ENCODE measurements at places on chromosomes 12 and 14.

DNA sequence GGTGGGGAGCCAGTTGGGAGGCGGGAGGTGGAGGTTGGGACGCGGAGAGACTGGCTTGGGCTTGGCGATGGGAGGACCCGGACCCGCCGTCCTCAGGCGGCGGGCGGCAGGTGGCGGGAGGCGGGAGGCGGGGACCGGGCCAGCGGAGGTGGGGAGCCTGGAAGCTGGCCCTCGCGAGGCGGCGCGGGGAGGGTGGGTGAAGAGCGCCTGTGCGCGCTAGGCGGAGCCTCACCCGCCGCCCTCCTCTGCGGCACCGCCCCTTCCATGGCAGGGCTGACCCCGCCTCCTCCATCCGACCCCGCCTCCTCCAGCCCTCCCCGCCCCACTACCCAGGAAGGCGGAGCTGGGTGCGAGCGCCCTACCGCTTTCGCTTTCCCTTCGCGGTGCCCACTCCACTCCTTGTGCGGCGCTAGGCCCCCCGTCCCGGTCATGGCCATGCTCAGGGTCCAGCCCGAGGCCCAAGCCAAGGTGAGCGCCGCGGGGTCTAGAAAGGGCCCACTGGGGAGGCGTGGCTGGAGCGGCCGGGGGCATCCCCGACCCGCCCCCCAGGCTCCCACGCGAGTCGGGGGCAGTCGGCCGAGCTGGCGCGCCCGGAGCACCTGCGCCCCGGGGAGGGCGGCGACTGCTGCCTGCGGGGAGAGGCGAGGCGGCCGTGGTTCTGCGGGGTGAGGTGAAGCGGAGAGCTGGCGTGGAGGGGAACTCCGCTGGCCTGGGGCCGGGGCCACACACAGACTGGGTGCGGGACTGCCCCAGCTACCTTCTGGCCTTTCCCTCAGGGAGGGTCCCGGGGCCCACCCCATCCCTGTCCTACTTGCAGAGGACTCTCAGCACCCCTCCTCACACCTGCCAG lies at the start of gene PSME1:
PSME1 (plus strand) TSS at position 361 of the 850 bp plus-strand sequence; CDS start at position 430, 69 bp downstream.
- peak; percentile 95 for DNase-seq

- DNase-seq: no peak
Observed at GRCh38 chr12:124604264-124604680, 36.9 kb upstream of the NCOR2 start.

GRCh38 chr14:68014771-68015170 lies 195.2 kb downstream of the RAD51B start:
- no peak for DNase-seq

DNA sequence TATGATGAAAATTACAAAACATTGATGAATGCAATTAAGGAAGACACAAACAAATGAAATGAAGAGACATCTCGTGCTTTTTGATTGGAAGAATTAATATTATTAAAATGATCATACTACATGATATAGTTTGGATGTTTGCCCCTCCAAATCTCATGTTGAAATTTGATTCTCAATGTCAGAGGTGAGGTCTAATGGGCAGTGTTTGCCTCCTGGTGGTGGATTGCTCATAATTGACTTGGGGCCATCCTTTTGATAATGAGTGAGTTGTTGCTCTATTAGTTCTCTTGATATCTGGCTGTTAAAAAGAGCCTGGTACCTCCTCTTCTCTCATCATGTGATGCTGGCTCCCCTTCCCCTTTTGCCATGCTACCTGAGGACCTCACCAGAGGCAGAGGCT lies 56.7 kb downstream of the CD163L1 start:
- DNase-seq: no peak

GRCh38 chr12:101166866-101167265 lies 43.2 kb downstream of the SLC5A8 start:
- DNase-seq: no peak

- DNase-seq: no peak
Observed at GRCh38 chr12:113469224-113469948, 2.3 kb downstream of the LHX5 start.

GRCh38 chr12:26124446-26125399 lies at the start of gene BHLHE41:
TSS of gene BHLHE41 (minus strand) at chr12:26125037. CDS start at chr12:26124779, 258 bp downstream.
- DNase-seq: no peak

DNA sequence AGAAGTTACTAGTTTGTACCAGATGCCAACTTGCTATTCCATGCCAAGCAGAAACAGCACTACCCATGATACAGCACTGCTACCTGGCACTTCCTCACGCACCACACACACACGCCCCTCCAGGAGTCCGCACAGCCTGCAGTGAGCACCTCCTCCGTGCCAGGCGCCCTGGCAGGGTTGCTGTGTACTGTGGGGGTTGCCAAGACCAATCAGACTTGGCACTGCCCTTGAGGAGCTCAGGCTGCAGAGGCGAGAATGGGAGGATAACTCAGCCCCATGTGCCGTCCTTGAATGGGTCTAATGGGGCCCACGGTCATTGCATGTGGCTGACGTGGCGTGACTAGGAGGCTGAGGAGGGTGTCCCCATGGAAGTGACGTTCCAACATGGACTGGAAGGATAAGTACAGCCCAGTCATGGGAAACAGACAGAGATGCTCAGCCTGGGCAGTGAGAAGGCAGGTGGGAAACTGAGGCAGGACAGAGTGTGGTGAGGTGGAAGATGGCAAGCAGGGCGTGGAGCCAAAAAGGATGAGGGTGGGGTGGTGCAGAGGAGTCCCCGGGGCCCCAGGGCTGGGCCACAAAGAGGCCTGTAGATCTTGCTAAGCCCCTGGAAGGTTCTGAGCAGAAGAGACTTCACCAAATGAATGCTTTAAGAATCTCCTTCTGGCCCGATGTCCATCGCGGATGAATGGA lies 65.3 kb upstream of the C14orf180 start:
- DNase-seq: no peak

DNA sequence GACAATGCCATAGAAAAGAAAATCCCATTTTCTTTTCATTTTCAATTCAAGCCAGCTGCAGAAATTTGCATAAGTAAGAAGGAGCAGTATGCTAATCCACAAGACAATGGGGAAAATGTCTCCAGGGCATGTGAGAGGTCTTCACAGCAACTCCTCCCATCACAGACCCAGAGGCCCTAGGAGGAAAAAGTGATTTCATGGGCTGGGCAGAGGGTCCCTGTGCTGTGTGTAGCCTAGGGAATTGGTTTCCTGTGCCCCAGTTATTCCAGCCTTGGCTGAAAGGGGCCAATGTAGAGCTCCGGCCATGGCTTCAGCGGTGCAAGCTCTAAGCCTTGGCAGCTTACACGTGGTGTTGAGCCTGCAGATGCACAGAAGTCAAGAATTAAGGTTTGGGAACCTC lies 211.4 kb downstream of the CCDC59 start:
- DNase-seq: no peak

- DNase-seq: no peak
Observed at GRCh38 chr14:101181446-101182313, 278.2 kb upstream of the RTL1 start.

- DNase-seq: no peak
Observed at GRCh38 chr14:102606296-102606695, 13.8 kb downstream of the RCOR1 start.

DNA sequence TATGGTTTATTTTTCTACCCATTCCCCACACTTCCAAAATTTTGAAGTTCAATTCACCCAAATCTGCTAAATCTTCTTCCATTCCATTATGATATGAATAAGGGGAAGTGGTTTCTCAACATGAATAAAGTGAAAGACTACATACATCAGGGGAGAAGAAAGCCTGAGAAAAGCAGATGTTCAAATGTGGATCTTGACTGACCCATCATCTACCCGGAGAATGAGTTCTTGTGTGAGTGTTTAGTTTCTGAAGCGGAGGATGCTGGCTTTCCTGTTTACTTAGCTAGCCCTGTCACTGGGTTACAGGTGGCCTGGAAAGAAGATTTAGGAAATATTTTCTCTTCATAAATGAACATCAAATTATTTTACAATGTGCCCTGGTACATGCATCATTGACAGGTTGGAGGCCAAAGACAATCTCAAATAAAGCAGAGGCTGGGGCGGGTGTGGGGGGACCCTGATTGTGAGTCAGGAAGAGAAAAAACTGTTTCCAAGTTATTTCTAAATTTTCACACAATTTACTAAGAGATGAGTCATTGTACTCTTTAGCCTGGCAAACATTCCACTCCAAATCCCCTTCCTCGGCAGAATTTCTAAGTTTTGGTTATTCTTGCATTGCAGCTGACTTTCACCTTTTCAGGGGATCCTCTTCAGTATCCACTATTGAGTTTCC lies 135.6 kb downstream of the SLC25A21 start:
- no peak for DNase-seq

GRCh38 chr12:41993283-41993682 lies 151.4 kb downstream of the GXYLT1 start:
- DNase-seq: no peak

GRCh38 chr12:111170543-111170942 lies 198.4 kb downstream of the PHETA1 start:
- no peak for DNase-seq

GRCh38 chr14:22888662-22889061 lies 5.6 kb downstream of the REM2 start:
- DNase-seq: no peak

- DNase-seq: no peak
Observed at GRCh38 chr12:105922670-105923102, 216.1 kb downstream of the NUAK1 start.

- no peak for DNase-seq
Observed at GRCh38 chr12:106021516-106021915, 117.2 kb downstream of the NUAK1 start.

- no peak for DNase-seq
Observed at GRCh38 chr14:85142982-85143381, 387.0 kb upstream of the FLRT2 start.

DNA sequence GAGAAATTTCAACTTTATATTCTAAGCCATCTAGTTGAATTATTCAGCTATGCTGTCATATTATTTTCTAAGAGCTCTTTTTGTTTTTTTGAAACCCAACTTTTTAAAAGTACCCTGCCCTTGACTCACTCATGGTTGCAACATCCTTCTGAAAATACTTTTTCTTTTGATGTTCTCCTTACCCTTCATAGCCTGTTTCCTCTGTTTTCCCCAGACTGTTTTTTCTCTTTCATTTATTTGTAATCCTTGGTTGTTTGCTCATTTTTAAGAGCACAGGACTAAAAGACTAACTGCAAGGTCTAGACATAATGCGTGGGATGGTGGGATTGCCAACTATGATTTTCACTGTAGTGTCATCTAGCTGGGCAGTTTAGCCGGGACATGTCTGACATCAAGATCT lies 21.2 kb upstream of the CDKL1 start:
- no peak for DNase-seq

DNA sequence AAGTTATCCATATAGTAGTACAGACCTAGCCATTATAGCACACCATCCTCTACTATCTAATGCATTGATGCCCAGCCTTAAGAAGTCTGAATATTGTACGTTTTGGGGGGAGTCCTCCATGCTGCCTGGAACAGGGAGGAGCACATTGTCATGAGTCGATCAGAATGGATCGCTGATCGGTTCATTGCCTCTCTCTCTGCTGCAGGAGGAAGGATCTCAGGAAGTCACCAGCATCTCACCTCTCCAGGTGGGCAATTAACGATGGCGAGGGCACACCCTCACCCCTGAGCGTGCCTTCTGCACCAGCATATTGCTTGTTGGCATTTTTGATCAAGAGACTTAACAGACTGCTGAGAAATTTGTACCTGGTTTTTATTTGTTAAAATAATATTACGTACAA lies 11.5 kb downstream of the CCND2 start:
- DNase-seq: no peak

DNA sequence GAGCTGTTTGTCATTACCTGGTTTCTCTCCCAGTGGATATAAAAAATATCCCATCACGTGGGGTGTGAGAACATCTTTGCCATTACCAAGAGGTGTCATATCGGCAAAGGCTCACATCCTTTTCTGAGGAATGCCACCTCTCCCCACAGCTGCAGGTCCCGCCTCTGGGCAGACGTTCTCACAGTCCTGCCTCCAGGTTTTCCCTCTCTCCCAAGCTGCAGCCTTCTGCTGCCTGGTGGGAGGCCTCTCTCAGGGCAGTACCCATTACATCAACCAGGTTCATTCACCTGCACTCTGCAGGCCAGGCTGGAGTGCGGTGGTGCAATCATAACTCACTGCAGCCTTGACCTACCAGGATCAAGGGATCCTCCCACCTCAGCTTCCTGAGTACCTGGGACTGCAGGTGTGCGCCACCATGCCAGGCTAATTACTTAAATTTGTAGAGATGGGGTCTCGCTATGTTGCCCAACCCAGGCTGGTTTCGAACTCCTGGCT lies 15.0 kb upstream of the TMEM119 start:
- DNase-seq: no peak

DNA sequence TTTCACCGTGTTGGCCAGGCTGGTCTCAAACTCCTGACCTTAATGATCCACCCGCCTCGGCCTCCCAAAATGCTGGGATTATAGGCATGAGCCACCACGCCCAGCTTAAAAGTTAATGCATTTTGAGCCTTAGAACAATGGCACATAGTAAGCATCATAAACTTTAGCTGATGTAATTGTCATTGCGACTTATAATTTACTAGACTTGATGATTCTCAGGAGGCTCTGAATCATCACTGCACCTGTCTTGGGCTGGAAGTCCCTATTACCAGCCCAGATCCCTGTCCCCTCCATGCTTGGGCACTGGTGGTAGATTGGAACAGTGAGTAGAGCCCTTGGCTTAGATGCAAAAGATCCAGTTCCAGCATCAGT lies 26.1 kb downstream of the KMT5A start:
- no peak for DNase-seq

DNA sequence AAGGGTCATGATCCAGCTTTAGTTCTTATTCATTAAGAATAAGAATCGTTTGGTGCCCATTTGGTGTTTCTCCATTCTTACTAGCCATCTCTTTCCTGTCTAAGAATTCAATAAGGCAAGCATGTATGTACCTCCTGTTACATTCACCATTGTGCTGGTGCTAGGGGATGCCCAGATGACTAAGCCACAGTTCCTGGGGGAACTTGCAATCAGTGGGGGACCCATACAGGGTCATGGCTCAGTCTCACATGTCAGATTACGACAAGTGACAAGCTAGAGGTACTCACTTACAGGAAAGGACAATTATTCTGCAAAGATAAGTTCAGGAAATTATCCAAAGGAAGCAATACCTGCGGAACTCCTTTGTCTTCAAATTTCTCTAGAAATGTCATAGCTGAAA lies 125.4 kb downstream of the STXBP6 start:
- no peak for DNase-seq

GRCh38 chr12:62763861-62764645 lies 170.9 kb downstream of the PPM1H start:
- DNase-seq: no peak

DNA sequence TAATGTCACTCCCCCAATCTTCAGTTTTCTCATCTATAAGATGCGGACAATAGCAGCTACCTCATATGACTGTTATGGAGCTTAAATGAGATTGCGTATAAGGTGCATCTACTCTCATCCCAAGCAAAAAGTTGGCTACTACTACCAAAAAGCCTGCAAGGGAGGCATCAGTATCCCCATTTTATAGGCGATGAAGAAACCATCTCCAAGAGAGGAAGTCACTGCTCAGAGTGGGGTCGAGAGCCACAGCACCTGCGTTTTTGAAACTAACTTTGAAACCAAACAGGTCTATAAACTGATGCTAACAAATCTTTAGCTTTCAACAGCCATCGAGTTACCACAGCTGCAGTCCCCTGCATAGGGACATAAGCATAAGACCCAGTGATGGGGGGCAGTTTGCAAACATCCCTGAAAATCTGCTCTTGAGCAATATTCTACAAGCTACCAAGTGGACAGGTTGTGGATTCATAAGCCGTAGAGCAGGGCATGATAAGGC lies 3.5 kb downstream of the GCN1 start:
- no peak for DNase-seq

- no peak for DNase-seq
Observed at GRCh38 chr12:2539938-2540337, 254.8 kb upstream of the FKBP4 start.

- no peak for DNase-seq
Observed at GRCh38 chr14:105258846-105259245, 10.5 kb downstream of the BTBD6 start.

GRCh38 chr12:120090626-120091295 lies 25.8 kb downstream of the RAB35 start:
- DNase-seq: no peak

Data from activated CD8-positive, alpha-beta memory T cell treated with anti-CD3 and anti-CD28 coated beads, Interleukin-2, amount 50 U/mL, for 4 hours (primary cell).